ENCODE measurements at places on chromosomes 2 and 18.
A peak's percentile ranks its signal among the peaks of the same experiment; 100 is the strongest.

DNA sequence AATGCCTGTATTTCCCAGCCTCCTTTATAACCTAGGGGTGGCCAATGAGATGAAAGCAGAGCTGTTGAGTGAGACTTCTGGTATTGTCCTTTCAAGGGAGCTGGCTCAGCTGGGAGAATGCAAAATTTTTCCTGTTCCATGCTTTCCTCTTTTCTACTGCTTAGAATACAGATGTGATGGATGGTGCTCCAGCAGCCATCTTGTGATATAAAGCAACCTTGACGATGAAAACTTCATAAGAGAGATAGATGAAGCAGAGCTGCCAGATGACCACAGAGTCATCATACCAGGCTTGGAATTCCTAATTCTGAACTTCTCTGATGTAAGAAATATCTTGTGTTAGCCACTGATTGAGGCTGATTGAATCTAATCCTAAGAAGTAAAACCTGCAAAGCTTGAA lies 11.9 kb upstream of the INHBB start:
- no peak for DNase-seq

DNA sequence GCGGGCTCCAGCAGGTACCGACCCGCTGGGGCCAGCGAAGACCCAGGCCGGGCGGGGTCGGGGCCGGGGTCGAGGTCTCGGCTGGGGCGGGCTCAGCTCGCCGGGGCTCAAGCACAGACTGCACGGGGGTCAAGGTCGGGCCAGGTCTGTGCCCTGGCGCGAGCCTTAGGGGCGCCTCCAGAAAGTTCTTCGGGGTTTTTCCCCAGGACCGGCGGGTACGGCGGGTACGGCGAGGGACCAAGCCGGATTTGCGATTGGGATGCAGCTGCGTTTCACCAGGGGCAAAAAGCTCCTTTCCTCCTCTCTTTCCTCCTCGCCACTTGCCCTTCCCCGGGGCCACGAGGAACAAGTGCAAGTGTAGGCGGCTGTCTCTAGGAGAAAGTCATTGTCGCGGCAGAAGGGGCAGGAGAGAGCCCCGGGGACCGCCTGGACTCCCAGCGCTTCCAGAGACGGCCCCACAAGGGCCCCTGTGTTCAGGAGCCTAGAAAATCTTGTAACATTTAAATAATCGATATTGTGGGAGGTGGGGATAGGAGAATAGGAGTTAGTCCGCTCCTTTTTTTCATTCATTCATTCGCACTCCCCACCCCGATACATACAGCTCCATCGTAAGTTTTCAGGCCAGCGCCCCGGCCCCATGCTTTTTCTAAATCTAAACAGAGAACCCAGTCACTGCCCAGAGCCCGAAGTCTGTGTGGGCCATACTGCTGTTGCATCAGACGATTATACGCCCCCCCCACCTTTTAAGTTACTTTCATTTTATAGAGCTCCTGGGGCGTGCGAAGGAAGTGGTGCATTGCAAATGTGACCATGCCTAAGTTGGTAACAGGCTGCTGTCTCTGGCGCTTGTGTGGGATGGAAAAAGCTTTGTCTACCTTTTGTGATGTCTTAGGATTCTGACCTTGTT lies 679 bp downstream of the PMAIP1 start:
- peak; percentile 87 for DNase-seq

DNA sequence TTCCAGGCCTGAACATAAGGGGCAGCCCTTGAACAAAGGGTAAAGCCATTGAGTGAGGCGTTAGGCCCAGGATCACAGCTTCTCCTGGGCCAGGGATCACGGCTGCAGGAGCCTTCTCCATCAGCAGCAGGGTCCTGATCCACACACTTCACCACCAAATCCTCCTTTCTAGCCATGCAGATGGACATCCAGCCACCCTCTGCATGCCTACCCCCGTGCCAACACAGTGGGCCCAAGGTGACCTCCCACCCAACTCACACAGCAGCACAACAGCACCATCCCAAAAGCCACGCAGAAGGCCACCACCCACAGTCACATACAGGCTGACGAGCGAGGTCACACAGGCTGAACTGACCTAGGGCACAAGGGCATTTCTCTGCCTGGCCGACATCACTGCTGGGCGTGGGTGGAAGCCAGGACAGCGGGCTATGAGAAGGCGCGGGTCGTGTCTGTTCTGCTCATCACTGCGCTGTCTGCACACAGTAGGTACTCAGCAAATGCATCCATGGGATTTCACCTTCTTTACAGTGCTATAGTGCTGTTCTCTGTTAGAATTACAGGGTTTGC lies 31.2 kb downstream of the TFCP2L1 start:
- DNase-seq: peak; percentile 50

DNA sequence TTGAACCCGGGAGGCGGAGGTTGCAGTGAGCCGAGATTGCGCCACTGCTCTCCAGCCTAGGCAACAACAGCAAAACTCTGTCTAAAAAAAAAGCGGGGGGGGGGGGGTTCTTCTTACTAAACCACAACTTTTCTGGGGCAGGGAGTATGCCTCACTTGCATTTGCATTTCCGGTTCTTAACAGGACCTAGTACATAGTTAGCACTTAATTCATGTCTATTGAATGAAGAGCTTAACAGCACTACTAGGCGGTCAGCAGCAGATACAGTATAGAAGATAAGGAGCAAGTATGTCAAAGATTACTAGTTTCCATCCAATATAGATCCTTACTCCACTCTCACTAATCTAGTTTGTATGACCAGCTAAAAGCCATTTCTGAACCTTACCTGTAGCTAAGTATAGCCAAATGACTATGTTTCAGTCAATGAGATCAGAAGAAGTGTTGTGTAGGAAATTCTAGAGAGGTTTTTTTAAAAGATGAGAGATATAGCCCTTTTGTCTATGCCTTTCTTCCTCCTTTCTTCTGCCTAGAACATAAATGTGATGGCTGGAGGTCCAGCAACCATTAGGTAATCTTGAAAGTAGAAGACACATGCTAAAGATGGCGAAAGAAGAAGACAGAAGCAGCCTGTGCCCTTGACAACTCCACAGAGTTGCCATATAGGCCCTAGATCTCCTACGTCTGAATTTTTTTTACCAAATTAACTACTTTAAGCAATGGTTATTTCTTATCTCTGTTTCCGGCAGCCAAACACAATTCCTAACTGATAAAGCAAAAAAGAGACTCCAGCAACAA lies 11.3 kb downstream of the HYCC2 start:
- DNase-seq: no peak

DNA sequence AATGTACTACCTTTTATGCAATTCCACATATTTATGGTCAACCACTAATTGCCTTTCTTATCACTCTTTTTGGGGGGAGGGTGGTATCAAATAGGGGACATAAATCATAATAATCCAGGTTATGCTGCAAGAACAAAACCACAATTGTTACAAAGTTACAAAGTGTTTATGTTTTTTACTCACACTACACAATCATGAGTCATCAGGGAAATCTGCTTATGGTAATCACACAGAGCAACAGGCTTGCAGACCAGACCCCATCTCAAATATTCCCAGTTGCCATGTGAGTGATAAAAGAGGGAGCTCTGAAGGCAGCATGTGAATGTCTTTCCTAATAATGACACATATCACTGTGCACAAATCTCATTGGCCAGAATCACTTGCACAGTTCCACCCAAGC lies 304.7 kb upstream of the TMEFF2 start:
- no peak for DNase-seq

- DNase-seq: no peak
Observed at GRCh38 chr2:43075054-43075593, 151.3 kb downstream of the ZFP36L2 start.

GRCh38 chr2:159070235-159070634 lies 101.8 kb downstream of the TANC1 start:
- DNase-seq: no peak

- no peak for DNase-seq
Observed at GRCh38 chr2:204234879-204235278, 298.3 kb downstream of the ICOS start.

DNA sequence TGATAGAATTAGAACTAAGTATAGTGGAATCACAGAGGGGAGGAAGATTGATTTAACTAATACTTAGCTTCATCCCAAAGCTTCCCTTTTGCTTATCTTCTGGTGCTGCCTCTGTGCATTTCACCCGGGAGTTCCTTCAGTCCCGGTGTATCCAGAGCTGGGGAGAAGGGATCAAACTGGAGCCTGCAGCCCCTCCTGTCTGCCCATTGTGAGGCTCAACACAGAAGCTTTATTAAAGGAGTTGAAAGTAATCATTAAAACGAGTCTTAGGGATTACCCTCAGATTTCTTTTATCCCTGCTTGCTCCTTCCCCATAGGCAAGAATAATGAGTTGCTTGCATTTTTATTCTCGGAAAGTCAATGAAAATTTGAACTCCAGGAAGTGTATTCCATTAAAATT lies 739.7 kb upstream of the DDX18 start:
- no peak for DNase-seq

DNA sequence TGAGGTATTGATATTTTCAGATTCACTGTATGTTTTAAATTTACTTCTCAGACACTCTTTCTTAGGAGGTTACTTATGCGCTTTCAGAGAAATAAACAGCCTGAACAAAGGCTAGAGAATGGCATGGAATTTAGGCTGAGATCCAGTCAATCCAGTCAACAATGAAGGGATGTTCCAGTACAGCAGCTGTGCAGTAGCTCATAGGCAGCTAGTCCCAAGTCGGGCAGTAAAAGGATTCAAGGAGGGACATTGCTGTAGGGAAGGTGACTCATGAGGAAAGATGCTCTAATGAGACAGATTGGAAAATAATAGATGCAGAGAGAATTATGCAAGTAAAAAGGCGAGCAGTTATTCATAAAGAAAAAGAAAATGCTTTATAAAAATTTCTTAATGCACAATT lies 397.9 kb upstream of the RGPD4 start:
- no peak for DNase-seq

- no peak for DNase-seq
Observed at GRCh38 chr2:170819680-170820664, 3.3 kb downstream of the GAD1 start.

All from activated effector memory CD4-positive, alpha-beta T cell treated with anti-CD3 and anti-CD28 coated beads, Interleukin-2, amount 50 U/mL, for 16 hours (primary cell).